Epithelial cell of proximal tubule (primary cell): ENCODE measurements at places on chromosomes 11 and 22. TPM values are rescaled to one million over a fixed set of nuclear protein-coding genes. Genes with fewer than 3 reads are reported as not detected.

DNA sequence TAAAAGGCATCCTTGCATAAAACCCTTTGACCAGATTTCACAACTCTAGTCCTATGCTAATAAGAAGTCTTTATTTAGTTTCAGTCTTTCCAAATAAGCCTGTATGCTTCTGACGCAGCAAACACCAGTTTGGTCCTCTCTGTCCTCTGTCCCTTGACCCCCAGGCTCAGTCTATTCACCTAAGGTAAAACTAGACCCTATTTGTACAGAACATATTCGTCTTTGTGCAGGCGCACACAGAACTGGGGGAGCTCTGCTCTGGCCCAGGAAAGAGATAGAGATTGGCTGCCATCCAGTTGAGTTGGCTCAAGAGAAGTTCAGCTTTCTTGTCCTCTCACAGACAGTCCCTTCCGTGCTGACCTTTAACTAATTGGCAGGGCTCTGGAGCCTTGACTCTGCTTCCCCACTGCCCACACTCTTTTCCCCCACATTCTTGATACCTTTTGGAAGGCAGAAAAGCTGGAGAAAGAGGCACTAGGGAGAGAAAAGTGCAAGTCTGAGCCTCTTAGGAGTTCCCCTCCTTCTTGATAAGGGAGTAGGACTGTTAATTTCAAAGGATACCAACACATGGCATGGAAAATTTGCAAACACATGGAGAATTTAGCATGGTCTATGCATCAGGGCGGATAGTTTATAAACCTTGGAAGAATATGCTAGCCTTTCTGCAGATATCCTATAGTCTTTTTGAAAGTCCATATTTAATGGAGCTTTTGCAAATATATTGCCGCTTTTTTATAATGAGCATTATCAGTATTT is 21.2 kb upstream of the PSMA1 start:
- DNase-seq: no peak

- no peak for DNase-seq
These were observed 530.2 kb downstream of the SOX6 start for GRCh38 chr11:15825976-15826650.

DNA sequence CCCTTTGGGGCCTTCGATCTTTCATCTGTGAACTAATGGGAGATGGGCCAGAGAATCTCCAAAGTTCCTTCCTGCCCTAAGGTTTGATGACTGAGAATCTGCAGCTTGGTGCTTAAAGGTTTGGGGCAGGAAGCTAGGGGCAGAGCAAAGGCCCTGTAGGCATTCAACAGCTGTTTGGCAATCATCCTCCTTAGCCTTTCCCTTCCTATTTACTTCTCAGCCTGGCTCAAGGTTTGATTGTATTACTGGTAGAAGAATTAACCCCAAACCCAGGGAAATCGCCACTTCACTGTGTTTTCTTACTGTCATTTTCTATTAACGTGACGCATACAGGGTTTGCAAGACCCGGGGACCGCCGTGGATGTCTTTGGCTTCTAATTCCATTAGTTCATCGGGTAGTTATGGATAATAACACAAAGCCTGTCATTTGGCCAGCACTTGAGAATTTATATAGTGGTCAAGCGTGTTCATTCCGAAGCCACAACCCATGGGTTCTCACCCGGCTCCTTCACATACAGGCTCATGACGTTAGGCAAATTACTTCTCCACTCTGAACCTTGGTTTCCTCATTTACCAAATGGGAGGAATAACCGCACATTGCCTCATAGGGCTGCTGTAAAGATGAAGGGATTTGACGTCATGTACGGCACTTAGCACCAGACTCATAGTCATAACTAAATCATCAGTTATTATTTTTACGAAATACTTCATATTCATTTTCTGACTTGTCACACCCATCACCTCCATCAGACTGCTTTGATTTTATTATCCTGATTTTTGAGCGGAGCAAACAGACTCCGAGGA is 158.1 kb downstream of the FBXO7 start:
- no peak for DNase-seq

Gene CBLIF
- total RNA-seq: not detected in 2 replicates

Gene CBL
- total RNA-seq: 11.2 and 17.4 TPM in 2 replicates

Gene RIMBP3C
- total RNA-seq: 0.12 TPM in 1 of 2 replicates, not detected in the other

Gene TBC1D22A
- 16.6 and 22.7 TPM in 2 replicates for total RNA-seq

- no peak for DNase-seq
These were observed 76.1 kb downstream of the SMCO4 start for GRCh38 chr11:93467054-93467453.

Gene EXPH5
- total RNA-seq: 6.8 and 7.8 TPM in 2 replicates

GRCh38 chr22:36010090-36010489 is 18.5 kb downstream of the RBFOX2 start:
- DNase-seq: no peak

Gene OR5B21
- total RNA-seq: not detected in 2 replicates

DNA sequence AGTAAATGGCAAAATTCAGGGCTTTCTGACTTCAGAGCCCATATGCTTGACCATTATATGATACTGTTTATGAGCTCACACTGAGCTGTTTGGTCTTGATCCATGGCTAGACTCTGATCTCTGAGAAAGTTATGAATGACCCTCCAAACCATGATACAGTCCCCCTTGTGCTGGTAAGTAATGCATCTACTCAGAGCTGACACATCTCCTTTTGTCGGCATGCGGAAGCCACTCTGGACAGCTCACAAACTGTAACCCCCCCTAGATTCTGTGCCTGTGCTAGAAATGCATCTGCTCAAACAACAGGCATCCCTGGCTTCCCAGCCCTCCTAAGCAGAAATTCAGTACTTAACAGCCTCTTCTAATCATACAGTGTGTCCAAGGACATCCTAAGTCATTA is 150.8 kb upstream of the RAG2 start:
- DNase-seq: no peak

- DNase-seq: no peak
These were observed 17.6 kb downstream of the DAGLA start for GRCh38 chr11:61697764-61698163.

GRCh38 chr11:133797554-133797953 is 47.8 kb downstream of the SPATA19 start:
- DNase-seq: no peak

GRCh38 chr22:19361501-19362103 is 69.9 kb downstream of the HIRA start:
- DNase-seq: peak; percentile 82

- DNase-seq: no peak
These were observed 4.3 kb upstream of the SBF2 start for GRCh38 chr11:10298342-10298741.

Gene CYB5R2
- 17.9 and 18.7 TPM in 2 replicates for total RNA-seq

- no peak for DNase-seq
These were observed 186.2 kb downstream of the CWF19L2 start for GRCh38 chr11:107271425-107271824.

DNA sequence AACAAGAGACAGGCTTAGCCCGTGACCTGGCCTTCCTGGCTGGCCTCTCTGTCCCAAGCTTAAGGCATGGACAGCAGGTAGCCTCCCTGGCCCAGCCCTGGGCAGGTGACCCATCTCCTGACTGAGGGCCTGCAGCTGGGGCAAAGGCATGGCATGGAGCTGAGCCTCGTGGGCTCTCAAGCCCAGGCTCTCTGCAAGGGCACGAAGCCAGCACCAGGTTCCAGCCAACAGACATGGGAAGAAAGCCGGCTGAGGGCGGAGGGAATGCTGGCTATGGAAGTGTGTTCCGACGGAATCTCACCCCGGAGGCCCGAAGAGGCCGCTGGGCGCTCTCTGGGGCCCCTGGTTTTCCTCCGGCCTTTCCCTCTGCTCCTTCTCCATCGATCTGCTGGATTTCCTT is 12.9 kb downstream of the DNAL4 start:
- DNase-seq: no peak

- DNase-seq: no peak
These were observed 815.9 kb downstream of the KCNA4 start for GRCh38 chr11:29200791-29201562.
